Fibroblast of upper back skin (primary cell): ENCODE measurements at places on chromosomes 12 and 14.

DNA sequence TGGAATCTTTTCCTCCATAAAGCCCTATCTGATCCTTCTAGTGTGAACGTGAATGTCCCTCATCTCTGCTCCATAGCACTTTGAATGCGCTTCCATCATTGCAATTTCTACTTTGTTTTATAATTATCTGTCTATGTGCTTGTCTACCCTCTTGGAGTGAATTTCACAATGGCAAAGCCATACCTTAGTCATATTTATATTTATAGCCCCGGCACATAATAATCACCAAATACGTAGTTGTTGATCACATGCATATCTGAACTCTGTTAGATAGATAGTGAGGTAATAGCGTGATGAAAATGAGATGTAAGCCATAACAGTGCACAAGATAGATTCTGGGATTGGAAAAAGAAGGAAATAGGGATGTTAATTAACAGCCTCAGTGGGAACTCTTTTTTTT, 55.2 kb downstream of the MSRB3 start:
- no peak for DNase-seq

- no peak for DNase-seq
These were observed 79.1 kb downstream of the ZFP36L1 start for GRCh38 chr14:68713782-68714181.

DNA sequence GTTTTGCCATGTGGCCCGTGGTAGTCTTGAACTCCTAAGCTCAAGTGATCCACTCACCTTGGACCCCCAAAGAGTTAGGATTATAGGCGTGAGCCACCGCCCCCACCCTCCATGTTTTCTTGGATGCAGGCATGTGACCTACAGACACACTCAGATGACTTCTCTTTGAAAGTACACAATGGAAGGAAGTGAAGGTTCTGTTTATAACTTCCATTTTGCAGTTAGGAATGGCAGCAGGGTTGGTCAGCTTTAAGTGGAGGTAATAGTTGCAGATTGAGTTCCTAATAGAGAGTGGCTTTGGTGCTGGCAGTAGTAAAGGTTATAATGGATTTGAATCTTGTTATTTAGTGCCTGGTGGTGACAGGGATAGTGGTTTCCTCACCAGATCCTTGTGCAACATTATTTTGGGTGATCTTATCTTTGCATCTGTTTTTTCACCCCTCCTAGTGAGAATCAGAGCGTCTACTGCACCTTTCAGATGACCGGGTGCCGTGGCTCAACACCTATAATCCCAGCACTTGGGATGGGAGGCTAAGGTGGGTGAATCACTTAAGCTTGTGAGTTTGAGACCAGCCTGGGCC, 15.3 kb downstream of the LARP4 start:
- no peak for DNase-seq

DNA sequence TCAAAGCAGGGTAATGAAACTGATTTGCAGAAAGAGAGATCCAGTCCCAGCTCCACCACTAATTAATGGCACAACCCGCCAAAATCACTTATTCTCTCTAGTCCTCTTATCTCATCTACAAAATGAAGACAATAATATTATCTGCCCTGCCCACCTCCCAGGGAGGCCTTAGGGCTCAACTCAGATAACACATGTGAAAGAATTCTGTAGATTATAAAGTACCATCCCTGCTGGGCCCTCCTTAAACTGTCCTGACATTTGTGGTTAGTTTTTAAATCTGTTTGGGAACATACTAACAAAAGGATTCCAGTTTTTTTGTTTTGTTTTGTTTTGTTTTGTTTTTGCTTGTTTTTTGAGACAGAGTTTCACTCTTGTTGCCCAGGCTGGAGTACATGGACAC, 7.3 kb downstream of the POMT2 start:
- no peak for DNase-seq

- DNase-seq = no peak
These were observed 34.1 kb downstream of the RAD51B start for GRCh38 chr14:67853715-67854114.

- DNase-seq = no peak
These were observed 485.8 kb downstream of the VRK1 start for GRCh38 chr14:97283005-97283403.

DNA sequence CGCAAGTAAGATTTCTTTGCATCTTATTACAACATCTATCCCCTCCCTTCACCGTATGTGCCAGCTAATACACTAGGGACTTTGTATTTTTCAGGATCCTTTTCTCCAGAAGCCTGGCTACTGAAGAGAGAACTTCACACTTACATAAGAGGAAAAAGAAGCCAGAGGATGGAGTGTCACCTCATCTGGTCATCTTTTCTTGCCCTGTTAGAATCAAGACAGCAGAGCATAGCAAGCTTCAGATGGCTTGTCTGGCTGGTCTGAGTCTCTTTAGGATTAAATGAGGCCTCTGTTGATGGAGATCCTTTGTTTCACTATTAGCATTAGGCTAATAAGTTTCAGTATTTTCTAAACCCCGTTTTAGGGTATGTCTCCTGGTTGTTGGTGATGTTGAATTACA, 14.4 kb upstream of the AACS start:
- no peak for DNase-seq

DNA sequence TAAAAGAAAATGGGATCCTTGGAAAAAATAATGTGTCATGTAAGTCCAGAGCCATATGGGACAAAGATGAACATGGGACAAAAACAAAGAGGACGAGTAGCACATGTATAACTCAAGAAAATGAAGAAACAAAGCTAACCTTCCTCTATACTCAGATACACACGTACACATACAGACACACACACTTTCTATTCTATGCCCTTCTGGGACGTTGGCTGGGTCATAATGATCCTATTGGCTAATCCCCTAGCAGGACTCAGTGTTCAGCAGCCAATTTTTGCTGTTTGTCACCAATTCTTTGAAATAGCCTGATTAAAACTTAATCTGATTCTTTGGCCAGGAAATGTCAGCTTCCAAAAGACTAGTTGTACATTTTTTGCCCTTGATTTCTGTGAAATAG, 189.4 kb upstream of the FOXG1 start:
- DNase-seq = no peak

GRCh38 chr12:93370947-93371346, 6.8 kb upstream of the NUDT4 start:
- DNase-seq = no peak

DNA sequence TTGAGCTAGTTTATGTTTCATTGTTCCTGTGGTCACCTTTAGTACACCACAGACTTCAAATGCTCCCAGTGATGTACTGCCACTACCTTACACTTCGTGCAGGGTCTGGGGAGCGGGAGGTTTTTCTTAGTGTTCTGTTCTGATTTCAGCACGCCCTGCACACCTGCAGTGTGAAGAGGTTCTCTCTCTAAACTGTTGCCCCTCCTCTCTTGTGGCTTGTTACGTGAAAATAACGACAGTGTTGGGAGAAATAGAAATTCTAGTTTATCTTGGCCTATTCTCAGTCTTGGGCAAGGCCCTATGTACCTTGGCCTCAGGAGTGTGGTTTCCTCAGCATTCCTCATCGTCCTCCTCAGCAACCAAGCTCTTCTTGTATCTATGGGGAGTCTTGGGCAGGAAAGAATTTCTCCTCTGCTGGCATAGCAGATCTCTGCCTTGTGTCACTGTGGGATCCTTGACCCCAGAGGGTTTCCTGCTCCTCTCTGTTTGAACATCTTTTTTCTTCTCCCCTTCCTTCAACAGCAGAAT, 48.6 kb downstream of the EIF2S3B start:
- DNase-seq = no peak

DNA sequence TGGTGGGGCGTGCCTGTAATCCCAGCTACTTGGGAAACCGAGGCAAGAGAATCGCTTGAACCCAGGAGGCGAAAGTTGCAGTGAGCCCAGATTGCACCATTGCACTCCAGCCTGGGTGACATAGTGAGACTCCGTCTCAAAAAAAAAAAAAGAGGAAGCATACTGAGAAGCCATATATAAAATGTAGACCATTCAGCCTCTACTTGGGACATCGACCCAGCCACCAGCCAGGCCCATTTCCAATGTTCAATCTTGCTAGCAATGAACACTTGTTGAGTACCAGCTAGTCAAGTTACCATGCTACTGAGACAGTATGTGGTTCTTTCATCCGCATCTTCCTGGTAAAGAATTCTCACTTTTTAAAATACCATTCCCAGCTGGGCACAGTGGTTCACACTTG, 33.4 kb upstream of the RASSF8 start:
- DNase-seq = no peak

GRCh38 chr12:4256043-4256826, 17.3 kb upstream of the CCND2 start:
- DNase-seq = no peak

DNA sequence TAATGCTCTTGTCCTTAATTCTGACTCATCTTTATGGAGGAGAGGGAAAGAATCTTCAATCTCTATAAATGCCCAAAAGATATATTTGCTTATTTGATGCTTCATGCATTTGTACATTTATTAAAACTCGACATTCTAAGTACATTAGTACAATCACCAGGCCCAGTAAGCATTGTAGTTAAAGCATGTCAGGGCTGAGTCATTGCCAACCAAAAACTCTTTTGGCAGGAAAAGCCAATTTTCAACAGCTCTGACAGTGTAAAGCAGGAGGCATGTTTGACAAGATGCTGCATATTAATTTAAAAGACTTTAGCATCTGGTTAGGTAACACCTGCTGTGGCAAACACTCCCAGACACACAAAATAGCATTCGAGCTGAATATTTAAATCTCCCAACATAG, 290.9 kb downstream of the PPFIA2 start:
- peak; percentile 64 for DNase-seq
